ENCODE measurements at places on chromosomes 7 and 10.
A peak's percentile ranks its signal among the peaks of the same experiment; 100 is the strongest.

- no peak for DNase-seq
Measured at GRCh38 chr10:121368347-121369025, 229.8 kb downstream of the FGFR2 start.

DNA sequence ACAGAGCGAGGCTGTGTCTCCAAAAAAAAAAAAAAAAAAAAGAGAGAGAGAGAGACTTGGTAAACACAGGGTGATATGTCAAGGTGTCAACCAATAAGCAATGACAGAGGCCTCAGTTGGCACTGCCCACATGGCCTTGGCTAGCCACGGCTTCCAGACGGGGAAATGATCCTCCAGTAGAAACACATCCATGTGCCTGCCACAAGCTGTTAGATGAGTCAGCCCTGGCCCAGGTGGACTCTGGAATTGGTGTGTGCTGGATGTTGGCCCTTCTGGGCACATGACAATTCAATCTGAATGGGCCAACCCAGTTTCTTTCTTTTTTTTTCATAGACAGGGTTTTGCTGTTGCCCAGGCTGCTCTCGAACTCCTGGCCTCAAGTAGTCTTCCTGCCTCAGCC lies 13.7 kb downstream of the RFC2 start:
- no peak for DNase-seq

DNA sequence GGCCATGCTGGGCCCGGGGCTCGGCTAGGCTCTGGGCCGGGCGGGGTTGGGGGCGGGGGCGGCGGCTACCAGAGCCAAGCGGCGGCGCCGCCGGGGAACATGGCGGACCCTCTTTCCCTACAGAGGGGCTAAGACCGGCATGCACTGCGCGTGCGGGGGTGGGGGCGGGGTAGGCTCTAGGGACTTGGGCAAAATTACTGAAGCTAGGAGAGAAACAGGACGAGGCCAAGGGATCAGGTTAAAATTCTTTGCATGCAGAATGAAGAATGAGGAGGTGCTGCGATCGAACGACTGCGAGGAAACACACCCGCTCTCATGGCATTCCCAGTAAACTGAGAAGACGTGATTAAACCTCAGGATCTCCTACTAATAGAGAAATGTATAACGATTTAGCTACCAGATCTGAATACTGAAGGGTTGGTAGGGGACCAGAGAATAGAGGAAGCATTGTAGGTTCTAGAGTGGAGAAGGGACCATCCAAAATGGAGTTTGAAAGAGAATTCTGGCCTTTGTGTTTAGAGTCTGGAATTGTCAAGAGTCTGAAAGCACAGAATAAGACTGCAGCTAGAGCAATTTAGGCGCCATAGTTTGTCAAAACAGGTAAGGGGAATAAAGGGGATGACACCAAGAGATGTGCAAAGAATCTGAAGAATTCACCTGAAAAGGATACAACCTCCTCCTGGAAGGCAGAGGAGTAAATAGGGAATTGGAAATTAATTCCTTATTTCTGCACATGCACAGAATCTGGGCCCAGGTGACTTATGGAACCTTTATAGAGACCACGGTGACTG lies at the start of gene PPP3CB:
TSS of gene PPP3CB (minus strand) at position 141 of the 791 bp plus-strand sequence. CDS start at position 6, 135 bp downstream.
- peak; percentile 76 for DNase-seq

- no peak for DNase-seq
Measured at GRCh38 chr10:311901-312665, 176.8 kb downstream of the ZMYND11 start.

GRCh38 chr7:139631520-139632031 lies 108.1 kb downstream of the CLEC2L start:
- no peak for DNase-seq

- no peak for DNase-seq
Measured at GRCh38 chr10:33252794-33253203, 81.7 kb downstream of the NRP1 start.

DNA sequence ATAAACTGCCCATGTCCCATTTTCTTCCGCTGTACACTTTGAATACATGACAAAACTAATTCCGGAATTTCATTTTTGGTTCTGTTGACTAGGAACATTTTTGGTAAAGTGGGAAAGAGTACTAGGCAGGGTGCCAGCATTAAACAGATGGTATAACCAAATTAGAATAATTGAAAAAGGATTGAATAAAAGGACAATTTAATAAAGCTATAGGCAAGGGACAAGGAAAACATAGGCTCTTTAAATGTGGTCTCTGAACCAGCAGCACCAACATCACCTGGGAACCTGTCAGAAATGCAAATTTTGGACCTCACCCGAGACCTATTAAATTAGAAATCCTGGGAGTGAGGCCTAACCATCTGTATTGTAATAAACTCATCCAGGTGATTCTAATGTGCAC lies 376.9 kb downstream of the LRRTM3 start:
- no peak for DNase-seq

GRCh38 chr10:70699659-70700174 lies 27.4 kb downstream of the ADAMTS14 start:
- DNase-seq = no peak

GRCh38 chr10:83678850-83679249 lies 460.5 kb upstream of the GHITM start:
- DNase-seq = no peak

Measured in cerebellar nuclear complex (tissue), 1 donor.